AG04450 (cell line): ENCODE measurements at places on chromosomes 7 and 10.

DNA sequence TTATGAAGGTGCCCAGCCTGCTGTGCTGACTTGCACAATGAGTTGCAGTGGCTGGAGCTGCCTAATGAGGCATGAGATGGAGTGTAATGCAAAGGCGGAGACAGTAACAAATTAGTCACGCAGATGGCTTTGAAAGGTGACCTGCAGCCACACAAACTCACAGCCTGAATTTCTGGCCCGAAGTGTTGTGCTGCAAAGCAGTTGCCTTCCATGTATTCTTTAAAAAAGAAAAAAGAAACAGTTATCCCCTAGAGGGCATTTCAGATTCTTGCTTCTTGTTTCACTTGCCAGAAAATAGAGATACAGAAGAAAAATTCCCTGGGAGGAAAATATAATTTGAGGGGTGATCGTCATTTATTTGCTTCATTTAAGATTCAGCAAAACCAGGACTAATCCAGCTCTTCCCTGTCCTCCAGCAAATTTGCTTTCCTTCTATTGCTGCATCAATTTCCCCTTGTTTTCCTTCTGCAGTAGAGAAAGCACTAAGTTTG lies 239.9 kb downstream of the ADRA2A start:
- no peak for DNase-seq

DNA sequence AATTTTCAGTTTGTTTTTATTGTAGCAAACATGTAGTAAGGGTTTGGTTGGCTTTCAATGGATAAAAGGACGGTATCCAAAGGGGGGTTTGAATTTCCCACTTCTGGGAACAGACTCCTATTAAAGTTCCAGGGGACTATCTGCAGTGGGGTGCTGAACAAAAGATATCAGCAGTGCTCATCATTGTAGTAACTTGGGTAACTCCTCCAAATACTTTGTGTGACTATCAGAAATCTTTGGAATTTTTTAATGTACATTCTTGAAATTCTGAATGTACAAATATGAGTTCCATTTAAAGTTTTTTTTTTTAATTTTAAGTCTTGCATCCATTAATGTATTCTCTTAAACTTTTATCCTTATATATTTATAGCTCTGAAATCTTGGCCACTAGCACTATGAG lies 42.1 kb downstream of the CYP51A1 start:
- no peak for DNase-seq

GRCh38 chr10:125262409-125262808 lies 102.0 kb upstream of the CTBP2 start:
- DNase-seq, result no peak

GRCh38 chr10:58189269-58189668 lies 78.4 kb downstream of the IPMK start:
- peak; percentile 37 for DNase-seq

DNA sequence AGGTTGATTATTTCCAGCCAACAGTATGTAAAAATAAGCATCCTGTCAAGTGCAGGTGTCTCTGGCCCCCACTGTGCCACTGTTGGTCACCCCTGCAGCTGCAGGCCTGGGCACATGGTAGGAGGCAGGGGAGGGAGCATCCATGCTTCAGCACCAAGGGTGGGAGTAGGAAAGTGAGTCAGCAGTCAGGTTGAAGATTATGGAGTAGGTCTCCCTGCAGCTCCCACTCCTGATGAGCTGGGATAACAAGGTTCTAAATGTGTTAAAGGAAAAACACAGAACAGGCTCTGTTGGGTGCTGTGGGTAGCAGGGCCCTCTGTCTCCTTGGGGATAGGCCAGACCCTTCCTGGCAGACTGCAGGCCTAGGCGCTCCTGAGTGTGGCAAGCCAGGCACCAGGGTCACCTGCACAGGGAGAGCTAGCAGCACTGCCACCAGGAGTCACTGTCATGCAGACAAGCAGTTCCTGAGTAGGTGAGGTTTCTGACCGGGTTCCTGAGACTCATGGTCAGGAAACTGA lies 59.3 kb downstream of the NUDCD3 start:
- no peak for DNase-seq
